ENCODE measurements at places on chromosomes 2 and 18. TPM values are rescaled to one million over a fixed set of nuclear protein-coding genes. Genes with fewer than 3 reads are reported as not detected.

DNA sequence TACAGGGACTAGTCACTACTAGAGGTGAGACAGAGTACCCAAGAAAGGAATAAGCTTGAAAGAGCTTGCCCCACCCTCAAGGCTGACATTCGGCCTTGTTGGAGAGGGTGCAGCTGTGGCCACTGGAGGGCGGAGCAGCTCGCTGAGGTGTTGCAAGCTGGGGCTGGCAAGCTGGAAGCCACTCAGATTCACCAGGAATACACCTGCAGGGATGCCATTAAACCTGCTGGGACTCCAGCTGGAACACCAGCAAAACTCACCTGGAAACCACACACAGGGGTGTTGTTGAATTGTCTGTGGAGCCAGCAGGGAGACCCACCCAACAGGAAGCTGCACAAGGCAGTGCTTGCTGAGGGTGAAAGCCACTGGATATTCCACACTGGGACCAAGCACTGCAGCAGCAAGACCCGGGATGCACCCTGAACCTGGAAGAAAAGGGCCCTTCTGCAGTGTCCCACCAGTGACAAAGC, 26.1 kb downstream of the KCTD18 start:
- H3K27me3 ChIP-seq, result no peaks in the 10 kb centered on the region
- no peak overlapping the region for H3K27ac ChIP-seq
- no peak overlapping the region for H3K4me3 ChIP-seq
- peaks cover 9% of the 10 kb centered on the region for H3K4me1 ChIP-seq
- H3K36me3 ChIP-seq, result no peaks in the 10 kb centered on the region

GRCh38 chr2:240604939-240605716, 18.6 kb downstream of the CAPN10 start:
- no peaks in the 10 kb centered on the region for H3K36me3 ChIP-seq
- no peaks in the 10 kb centered on the region for H3K4me1 ChIP-seq
- DNase-seq, result no peak
- H3K4me3 ChIP-seq, result no peak overlapping the region
- H3K27me3 ChIP-seq, result no peaks in the 10 kb centered on the region
- H3K27ac ChIP-seq, result no peak overlapping the region

DNA sequence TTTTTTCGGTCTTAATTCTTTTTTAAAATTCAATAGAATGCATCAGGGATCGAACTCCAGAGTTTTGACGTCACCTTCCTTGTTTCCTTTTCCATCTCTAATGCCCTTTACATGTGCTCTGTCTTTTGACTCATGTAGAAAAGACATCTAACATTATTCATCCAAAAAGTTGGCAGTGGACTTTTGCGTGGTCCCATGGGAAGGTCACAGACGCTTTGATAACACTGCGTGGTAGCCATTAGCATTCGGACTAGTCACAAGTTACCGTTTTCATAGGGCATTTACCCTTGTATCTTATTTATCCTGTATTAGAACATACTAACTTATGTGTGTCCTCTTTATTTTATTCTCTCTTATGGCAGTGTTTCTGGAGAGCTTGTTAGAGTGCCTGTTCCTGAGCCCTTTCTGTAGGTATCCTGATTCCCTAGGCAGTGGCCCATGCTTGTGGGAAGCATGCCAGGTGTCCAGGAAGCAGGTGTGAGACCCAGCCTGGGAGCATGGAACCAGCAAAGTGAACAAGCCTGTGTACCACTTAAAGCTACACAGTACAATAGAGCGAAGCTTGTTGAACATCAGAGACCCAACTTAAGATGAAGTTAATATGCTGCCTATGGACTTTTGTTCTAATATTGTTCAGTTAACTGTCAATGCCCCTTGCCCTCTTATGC, 73.6 kb upstream of the RBM44 start:
- no peak for DNase-seq
- H3K27me3 ChIP-seq, result no peaks in the 10 kb centered on the region
- H3K4me1 ChIP-seq, result peaks cover 14% of the 10 kb centered on the region

The CPLX4 gene
- not detected for total RNA-seq

The CD28 gene
- 0.28 TPM for total RNA-seq

DNA sequence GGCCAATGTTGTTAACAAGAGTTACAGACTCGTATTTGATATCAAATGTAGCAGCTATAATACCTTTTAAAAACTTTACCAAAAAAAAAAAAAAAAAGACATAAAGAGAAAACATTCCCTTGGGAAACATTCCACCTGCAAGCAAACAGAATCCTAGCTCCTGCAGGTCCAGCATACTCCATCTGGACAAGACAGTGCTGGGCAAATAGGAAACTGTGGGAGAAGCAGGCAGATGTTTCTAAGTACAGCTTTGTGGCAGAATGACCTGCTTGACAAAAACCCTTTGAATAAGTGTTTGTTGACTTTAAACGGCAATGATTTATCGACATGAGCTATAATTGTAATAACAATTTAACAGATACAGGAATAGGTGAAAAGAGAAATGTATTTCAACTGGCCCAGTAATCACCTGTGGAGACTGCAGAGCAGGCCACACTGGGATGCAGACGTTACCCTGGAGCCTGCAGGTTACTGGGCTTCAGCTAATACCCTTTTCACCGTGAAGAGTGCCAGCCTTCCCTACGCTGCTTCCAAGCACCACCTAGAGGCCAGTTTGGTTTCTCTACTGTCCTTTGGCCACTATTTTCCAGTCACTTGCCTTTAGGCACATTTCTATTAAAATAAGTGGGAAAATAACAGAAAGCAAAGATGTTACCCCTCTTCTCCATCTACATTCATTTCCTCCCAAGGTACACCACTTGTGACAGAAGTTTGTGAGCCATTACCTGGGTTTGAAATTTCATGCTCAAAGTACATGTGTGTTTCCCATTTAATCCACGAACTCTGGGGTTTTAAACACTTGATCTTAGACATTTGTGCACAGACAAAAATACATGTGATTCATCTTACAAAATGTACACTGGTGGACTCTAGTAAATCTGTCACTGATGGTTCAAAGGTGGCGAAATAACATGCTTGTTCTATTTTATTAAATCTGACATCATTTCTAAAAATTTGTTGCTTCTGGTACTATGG, 96.9 kb upstream of the ZNF397 start:
- H3K27ac ChIP-seq, result no peak overlapping the region
- DNase-seq, result peak; percentile 59
- no peaks in the 10 kb centered on the region for H3K27me3 ChIP-seq
- no peak overlapping the region for H3K4me3 ChIP-seq
- peaks cover 5% of the 10 kb centered on the region for H3K4me1 ChIP-seq
- H3K36me3 ChIP-seq, result no peaks in the 10 kb centered on the region

Data from pancreas (tissue), 10 donors.